Smooth muscle cell of the umbilical artery (primary cell): ENCODE measurements at places on chromosomes 11 and 22. TPM values are rescaled to one million over a fixed set of nuclear protein-coding genes. Genes with fewer than 3 reads are reported as not detected.

Gene THRSP
- not detected in 2 replicates for total RNA-seq

Gene ATG2A
- total RNA-seq = 12.5 and 14.9 TPM in 2 replicates

Gene SLC22A8
- total RNA-seq = not detected in 2 replicates

Gene MUC5B
- not detected in 2 replicates for total RNA-seq

Gene RIMBP3C
- total RNA-seq = 0.14 and 0.59 TPM in 2 replicates

Gene IGLL1
- not detected in 2 replicates for total RNA-seq

Gene KCNA4
- total RNA-seq = not detected in 2 replicates

Gene TTC12
- 6.1 and 11.0 TPM in 2 replicates for total RNA-seq

Gene ANGPTL5
- total RNA-seq = not detected in 2 replicates

Gene SLC22A24
- total RNA-seq = not detected in 2 replicates

Gene C11orf16
- total RNA-seq = not detected in 2 replicates

Gene KRTAP5-1
- total RNA-seq = not detected in 2 replicates

Gene MS4A8
- total RNA-seq = not detected in 2 replicates

Gene CALCA
- not detected in 2 replicates for total RNA-seq

Gene OR5M10
- total RNA-seq = not detected in 2 replicates

Gene CALCB
- total RNA-seq = not detected in 2 replicates

Gene PANX3
- not detected in 2 replicates for total RNA-seq

Gene APOL1
- 14.6 and 29.1 TPM in 2 replicates for total RNA-seq
